ENCODE measurements at places on chromosomes 3 and 15. TPM values are rescaled to one million over a fixed set of nuclear protein-coding genes. Genes with fewer than 3 reads are reported as not detected.

DNA sequence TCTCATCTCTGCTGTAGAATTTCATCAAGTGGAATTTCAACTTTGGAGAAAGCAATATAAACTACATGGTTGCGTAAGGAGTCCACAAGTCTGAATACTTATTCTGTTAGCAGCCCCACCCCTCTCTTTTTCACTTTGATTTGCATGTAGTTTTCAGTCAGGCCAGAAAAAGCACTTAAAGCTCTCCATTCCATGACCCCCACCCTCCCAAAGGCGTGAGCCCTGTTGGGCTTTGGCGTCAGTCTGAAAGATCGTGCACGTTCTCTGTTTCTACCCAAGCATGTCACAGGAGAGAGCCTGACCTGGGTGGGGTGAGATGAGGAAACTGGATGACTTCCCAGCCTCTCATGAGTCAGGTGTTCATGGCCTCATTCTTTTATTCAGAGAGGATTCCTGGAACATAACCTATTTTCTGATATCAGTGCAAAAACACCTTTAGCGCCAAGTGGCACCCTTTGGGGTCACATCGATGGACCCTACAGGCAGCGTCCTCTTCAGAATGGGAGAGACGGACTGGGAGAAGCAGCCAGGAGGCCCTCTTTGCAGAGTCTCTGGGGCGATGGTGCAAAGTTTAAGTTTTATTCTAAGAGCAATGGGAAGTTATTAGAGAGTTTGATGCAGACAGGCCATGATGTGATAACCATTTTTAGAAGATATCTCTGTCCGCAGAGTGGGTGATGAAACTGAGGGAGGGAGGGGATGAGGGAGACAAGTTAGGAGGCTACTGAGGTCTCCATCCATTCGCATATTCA is 55.8 kb downstream of the LSM3 start:
- no peak overlapping the region for H3K4me3 ChIP-seq
- no peaks in the 10 kb centered on the region for H3K36me3 ChIP-seq
- no peaks in the 10 kb centered on the region for H3K27me3 ChIP-seq
- DNase-seq = peak; percentile 18

DNA sequence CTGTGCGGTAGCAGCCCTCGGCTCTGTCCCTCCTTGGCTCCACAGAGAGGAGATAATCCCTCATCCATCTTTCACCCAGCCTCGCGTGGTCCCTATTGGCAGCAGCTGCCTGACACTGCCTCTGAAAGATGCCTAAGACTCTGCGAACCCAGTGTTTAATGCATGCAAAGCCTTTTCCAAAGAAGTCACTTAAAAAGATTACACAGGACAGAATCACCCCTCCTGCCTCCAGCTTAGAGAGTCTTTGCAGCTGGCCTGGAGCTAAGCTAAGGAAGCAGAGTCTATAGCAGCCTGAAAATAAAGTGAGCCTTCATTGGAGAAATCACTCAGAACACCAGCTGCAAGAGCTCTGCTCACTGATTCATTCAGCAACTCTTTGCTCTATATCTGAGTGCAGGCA is 247.2 kb downstream of the SHQ1 start:
- H3K36me3 ChIP-seq = no peaks in the 10 kb centered on the region
- H3K27me3 ChIP-seq = peaks cover 2% of the 10 kb centered on the region
- DNase-seq = peak; percentile 64

Gene ADAMTS9
- 97.4 TPM for total RNA-seq

Gene TM2D3
- total RNA-seq = 38.0 TPM

Gene CPLX3
- total RNA-seq = not detected

Data from muscle of leg (tissue), 16 donors.